ENCODE measurements at places on chromosomes 5 and 9.

DNA sequence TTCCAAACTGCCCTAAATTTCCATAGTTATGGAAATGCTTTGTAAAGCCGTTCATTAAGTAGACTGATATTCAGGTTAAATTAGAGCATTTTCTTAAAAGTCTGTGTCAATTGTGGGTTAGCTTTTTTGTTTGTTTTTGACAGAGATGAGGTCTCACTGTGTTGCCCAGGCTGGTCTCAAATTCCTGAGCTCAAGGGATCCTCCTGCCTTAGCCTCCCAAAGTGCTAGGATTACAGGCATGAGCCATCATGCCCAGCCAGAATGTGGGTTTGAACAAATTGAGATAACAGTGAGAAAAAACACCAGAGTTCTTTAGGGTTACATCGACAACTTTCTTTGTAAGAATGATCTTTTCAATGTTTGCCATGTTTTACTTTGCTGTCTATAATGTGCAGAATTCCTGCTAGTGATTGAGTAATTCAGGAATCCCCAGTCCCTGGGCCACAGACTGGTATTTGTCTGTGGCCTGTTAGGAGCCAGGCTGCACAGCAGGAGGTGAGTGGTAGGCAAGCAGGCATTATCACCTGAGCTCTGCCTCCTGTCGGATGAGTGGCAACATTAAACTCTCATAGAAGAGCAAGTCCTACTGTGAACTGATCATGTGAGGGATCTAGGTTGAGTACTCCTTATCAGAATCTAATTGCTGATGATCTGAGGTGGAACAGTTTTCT lies 80.5 kb downstream of the RAI14 start:
- no peak for DNase-seq

- DNase-seq = peak; percentile 94
Observed at GRCh38 chr9:272251-273213, 57.9 kb downstream of the DOCK8 start.

DNA sequence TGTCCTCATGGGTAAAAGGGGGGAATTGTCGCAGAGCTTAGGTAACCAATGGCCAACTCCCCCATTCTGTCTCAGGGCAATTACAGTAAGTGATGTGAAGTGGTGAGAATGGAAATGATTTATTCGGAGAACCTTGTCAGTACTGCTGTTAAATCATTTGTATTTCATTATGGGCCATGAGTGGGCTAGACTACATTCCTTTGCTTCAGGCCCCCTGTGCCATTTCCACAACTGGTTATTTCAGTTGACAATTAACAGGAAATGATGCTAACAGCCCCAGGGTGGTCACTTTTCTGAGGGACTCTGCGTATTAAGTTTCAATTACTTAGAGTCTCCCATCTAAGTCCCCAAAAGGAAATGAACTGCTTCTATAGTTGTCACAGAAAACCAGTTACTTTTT lies 653.7 kb downstream of the CCDC171 start:
- no peak for DNase-seq

DNA sequence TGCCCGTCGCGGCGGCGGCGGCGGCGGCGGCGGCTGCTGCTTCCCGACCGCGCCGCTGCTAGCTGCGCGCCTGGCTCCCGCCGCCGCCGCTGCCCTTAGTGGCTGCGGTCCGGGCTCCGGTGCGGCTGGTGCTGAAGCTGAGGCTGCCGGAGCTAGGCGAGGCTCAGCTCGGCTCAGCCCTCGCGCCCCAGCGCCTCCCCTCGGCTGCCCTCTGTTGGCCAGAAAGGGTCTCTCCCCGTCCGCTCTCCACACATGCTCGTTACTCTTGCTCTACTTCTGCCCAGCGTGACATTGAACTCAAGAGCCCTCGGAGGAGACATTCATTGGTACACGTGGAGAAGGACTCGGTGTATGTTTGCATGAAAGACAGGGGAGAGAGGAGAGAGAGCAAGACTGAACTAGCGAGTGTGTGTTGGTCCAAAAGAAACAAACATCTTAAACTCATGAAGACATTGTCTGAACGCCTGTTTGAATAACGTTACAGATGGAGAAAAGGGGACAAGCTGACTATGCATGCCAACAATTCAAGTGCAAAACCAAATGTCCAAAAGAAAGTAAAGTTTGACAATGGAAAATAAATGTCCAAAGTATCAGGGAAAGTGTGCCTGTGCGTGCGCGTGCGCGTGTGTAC lies at the start of gene HCN1:
Gene HCN1, minus strand, starts transcription at position 175 of the 631 bp plus-strand sequence.
- no peak for DNase-seq

DNA sequence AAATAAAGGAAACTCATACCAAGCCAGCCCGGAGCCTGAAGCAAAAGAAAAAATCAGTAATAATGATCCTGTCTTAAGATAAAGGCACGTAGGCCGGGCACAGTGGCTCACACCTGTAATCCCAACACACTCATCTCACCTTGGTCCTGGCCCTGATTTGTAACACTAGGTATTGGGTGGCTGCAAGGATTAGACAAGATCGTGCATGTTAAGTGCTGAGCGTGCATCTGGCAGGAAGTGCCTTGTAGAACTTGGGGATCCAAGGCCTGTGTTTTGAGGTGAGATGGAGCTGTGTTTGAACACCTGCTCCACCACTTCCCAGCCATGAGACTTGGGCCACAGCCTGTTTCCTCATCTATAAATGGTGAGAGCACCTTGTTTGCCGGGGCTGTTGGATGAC lies 41.5 kb downstream of the SPRY4 start:
- DNase-seq = no peak

DNA sequence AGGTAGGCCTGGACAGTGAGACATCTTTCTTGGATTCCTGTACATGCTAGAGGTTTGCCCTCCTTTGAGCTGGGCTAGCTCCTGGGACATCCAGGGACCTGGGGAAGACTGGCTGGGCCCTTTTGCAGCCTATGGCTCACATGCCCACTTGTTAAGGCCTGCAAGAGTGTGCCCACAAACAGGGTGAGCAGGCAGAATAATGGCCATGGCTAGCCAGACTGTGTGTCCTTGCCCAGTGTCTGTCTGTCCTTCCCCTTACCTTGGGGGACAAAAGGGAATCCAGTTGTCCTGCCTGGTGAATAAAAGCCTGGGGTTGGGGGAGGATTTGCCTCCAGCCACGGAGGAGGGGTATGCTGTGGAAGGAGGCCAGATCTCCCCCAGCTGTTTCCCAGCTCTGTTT lies 13.0 kb upstream of the CXXC5 start:
- no peak for DNase-seq

DNA sequence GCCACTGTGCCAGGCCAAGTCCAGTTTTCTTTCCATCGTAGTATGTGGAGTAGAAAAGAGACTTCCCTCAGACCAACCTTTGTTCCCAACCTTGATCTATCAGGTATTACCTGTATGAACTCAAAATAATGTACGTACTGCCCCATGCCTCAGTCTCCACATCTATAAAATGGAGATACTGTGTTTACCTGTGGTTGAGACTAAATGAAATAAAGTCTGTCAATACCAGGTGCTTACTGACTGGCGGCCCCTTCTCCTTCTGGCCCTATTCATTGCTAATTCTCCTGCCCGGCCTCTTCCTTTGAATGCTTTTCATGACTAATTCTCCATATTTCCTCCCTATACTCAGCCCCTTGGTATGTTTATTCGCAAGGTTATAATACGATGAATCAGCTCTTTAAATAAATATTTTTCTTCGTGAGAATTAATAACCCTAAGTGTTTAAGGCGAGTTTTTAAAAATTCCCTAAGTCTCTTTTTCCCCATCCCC lies 89.6 kb upstream of the BASP1 start:
- no peak for DNase-seq

GRCh38 chr5:181191526-181192336 lies 13.3 kb downstream of the TRIM7 start:
- peak; percentile 97 for DNase-seq

- no peak for DNase-seq
Observed at GRCh38 chr5:56986626-56986947, 34.7 kb upstream of the MIER3 start.

GRCh38 chr9:10649076-10649475 lies 36.3 kb upstream of the PTPRD start:
- no peak for DNase-seq

- no peak for DNase-seq
Observed at GRCh38 chr9:13942695-13943094, 371.2 kb downstream of the NFIB start.

GRCh38 chr5:74864823-74865222 lies 1.4 kb downstream of the FAM169A start:
- no peak for DNase-seq

DNA sequence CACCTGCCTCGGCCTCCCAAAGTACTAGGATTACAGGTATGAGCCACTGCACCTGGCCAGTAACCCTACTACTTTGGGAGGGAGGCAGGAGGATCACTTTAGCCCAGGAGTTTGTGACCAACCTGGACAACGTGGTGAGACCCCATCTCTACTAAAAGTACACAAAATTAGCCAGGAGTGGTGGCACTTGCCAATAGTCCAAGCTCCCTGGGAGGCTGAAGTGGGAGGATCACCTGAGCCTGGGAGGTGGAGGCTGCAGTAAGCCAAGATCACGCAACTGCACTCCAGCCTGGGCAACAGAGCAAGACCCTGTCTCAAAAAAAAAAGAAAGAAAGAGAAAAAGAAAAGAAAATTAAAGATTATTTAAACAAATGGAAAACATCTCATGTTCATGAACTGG lies 10.3 kb downstream of the GDF9 start:
- DNase-seq = no peak

DNA sequence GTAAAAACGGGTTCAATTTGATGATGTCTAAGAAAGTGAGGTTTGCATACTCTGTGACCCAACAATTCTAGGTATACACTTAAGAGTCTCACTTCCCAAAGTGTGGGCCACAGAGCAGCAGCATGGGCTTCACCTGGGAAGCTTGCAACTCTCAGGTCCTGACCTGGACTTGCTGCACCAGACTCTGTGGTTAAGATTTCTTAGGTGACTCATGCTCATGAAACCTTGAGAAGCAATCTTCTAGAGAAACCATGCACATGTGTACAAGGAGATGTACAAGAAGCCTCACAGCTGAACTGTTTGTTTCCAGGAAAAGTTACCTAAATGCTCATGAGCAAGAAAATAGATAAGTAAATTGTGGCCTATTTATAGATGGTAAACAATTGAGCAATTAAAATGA lies 30.0 kb downstream of the DNAJC21 start:
- no peak for DNase-seq

DNA sequence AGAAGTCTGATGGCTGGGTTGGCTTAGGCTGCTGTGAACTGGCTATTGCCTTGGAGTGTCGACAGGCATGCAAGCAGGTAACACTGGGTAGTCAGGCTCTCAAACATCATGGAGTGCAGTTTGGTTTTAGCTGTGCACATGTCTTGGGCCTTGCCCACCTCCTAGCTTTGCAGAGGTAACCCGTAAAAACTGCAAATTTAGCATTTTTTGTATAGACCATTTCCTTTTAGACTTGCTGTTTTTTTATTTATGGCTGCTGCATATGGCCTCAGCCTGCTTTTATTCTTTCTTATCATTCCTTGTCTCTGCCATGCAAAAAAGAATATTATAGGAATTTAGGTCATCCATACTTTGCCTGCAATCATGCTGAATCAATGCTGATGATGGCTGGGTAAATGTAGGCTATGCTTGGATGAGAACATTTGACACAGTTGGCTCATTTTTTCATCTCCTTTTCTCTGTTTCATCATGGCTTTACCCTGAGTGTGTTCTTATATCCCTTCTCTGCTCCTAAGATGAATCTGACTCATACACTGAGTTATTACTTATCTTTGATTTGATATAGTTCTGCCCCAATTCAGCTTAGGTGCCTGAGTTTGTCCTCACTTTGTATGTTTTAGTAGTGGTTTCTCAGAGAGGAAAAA lies 27.2 kb downstream of the RECK start:
- no peak for DNase-seq

DNA sequence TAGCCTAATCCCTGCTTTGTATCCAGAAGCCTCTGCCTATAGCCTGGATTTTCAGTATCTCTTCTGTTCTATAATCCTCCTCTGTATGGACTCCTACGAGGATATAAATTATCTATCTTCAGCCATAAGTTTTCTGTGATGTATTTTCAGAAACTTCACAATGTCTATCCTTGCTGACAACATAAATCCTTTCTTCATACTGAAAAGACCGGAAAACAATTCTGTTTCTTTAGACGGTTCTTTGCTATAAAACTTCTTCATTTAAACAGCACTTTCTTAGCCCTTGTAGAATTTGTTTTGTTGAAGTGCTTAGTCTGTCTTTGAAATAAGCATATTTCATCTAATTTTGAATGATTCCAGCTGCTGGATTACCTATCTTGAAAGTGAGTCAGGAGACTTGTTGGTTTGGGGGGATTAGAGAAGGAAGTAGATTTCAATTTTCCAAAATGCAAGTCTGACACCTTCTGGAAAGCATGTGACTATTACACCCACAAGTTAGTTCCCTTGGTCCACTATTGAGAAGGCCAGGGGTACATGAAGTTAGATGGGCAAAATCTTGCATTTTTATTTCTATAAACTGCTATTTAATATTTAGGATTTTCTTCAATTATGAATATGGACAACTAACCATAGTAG lies 96.3 kb upstream of the RANBP3L start:
- peak; percentile 46 for DNase-seq

- DNase-seq = no peak
Observed at GRCh38 chr5:158120760-158121159, 261.8 kb upstream of the CLINT1 start.

- no peak for DNase-seq
Observed at GRCh38 chr5:131532031-131532640, 102.9 kb downstream of the RAPGEF6 start.

DNA sequence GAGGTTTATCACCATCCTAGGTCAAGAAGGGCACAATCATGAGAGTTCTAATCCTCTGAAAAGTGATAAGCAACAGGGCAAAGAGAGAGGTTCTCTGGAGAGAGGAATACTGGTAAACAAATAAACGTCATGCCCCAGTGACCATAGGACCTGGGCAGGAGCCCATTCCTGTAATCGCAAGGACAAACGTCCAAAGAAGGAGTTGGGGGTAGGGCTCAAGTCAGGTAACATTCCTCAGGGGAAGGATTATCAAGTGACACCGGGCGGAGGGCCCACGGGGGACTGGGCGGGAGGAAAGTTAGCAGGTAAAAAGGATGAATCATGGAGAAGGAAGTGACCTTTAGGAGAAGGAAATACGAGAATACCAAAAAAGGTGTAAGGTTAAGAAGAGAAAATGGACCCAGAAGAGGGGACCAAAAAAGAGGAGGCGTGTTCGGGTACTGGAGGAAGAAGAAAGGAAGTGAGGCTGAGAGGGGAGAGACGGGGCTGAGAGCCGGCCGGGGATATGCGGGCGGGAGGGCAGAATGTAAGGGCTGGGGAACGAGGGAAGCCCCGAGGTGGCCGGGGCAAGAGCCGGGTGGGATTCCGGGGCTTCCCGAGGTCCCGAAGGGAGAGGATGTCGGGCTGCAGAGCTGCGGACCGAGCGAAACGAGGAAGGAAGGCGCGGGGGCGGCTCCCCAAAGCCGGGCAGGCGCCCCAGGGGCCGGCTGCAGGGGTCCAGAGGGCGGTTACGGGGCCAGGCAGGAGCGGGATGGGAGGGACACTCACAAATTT lies 583 bp downstream of the DIAPH1 start:
- DNase-seq = peak; percentile 72

Data from NAMALWA (cell line).